ENCODE measurements at places on chromosomes 7 and 10.

DNA sequence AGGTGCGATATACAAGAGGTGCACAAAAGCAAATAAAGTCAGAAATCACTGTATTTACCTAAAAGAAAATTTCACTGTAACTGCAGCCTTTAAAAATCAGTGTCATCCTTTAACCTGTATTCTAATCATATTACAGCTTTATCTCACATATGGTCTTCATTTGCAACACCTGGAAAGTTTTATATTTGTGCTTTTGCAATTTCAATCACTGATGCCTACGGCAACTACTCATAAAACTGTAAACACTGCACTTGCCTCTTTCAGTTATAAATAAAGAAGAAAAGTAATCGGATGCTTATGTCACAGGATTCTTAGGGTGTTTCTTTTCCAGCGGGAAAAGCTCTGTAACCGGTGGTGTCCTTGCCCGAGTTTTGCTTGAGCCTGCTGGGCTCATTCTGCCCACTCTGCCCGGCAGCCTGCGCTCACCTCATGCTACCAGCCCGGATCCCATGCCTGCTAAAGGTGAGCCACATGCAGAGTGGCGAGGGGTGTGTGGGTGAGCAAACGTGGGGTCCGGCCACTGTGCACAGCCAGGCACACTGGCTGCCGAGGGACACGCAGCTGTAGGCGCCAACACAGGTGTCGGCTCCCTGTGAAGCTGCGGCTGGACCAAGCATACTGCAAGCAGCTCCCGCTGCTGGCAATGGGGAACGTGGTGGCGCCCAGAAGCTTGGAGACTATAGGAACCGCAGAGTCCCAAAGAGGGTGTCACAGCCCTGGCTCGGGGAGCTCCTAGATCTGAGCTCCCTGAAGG lies 56.3 kb upstream of the ABCB5 start:
- DNase-seq: no peak

GRCh38 chr10:33247221-33247922 lies 87.1 kb downstream of the NRP1 start:
- no peak for DNase-seq

- no peak for DNase-seq
Measured at GRCh38 chr7:97167749-97168148, 50.3 kb downstream of the SDHAF3 start.

- no peak for DNase-seq
Measured at GRCh38 chr7:12584930-12585329, 14.4 kb downstream of the SCIN start.

- DNase-seq: no peak
Measured at GRCh38 chr10:103231047-103231551, 14.6 kb upstream of the RPEL1 start.

- DNase-seq: no peak
Measured at GRCh38 chr10:121595806-121596688, 2.2 kb downstream of the FGFR2 start.

DNA sequence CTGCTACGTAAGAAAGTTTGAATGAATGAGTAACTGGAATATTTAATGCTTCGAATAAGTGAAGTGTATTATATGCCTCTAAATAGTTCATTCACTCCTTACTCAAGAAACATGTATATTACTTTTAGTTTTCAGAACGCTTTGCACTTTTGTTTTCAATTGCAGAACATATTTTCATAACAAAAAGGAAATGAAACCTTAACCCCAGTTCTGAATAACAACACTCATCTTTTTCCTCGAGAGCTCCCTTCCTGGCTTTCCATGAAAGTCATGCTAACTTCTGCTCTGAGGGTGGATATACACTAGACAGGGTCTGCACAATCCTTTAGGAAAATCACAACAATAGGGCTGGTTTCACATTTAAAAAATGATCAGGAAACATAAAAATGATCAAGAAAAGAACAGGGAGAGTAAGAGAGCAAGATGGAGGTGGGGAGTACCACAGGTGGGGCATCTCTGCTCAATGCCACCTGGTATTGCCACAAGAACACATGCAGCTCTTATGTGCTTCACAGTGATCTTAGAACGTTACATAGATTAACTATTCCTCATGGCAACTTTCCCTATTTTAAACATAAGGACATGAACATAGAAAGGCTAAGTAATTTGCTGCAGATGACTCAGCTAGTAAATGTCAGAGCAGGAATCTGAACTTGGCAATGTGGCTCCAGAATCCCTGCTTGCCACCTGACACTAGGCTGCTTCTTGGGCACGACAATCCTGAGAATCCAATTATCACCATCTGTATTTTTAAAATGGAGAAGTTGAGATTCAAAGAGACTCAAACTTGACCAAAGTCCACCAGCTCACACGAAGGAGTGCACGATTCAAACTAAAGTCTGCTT lies 219.5 kb upstream of the AOAH start:
- DNase-seq: no peak

- DNase-seq: no peak
Measured at GRCh38 chr7:29858191-29858951, 52.1 kb downstream of the WIPF3 start.

GRCh38 chr10:67262675-67263074 lies 336.8 kb downstream of the LRRTM3 start:
- no peak for DNase-seq

GRCh38 chr10:112631501-112632400 lies 184.7 kb downstream of the VTI1A start:
- DNase-seq: no peak

DNA sequence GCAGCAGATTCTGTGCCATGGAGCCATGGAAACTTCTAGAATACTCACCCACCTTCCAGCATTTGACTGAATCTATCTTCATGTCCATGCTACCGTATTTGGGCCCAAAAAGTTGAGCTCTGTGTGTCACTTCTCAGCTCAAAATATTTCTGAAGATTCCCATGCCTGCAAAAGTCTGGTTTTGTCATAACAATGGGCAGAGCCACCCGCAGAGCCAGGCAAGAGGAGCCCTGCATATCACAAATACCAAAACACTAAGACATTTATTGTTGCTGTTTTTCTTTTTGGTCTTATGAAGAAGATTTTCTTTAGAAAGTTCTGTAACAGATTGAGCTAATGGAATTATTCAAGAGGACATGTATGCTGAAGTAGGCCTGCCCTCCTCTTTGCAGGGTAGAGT lies 68.1 kb downstream of the PRTFDC1 start:
- DNase-seq: no peak

DNA sequence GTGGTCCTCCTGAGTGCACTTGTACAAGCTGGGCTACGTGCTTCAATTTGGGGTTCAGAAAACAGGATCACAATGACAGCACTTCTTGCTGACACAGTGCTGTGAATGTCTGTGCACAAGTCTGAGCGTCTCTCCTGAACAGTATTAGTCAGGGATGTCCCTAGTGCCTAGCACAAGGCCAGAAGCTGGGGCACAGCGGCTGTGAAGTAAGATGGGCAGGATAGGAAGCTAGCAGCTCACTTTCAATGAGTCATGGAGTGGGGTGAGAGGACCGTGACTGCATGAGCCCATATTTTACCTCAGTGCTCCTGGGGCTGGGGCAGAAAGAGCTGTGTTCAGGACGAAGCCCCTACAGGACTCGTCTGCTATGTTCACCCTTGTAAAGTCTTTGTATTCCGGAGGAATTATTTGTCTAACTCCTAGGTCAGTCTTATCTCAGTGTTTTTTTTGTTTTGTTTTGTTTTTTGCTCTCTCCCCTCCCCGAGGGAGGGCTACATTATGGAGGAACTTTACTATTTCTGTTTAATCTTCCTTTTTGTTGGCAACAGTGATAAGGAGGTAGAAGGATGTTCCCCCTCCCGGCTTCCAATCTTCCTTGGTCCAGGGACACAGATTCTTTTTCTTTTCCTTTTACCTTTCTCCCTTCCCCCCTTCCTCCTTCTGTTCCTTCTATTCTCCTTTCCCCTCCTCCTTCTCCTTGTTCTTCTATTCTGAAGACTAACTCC lies 2.8 kb upstream of the LRMDA start:
- DNase-seq: no peak
